ENCODE measurements at places on chromosomes 11 and 22. TPM values are rescaled to one million over a fixed set of nuclear protein-coding genes. Genes with fewer than 3 reads are reported as not detected.

DNA sequence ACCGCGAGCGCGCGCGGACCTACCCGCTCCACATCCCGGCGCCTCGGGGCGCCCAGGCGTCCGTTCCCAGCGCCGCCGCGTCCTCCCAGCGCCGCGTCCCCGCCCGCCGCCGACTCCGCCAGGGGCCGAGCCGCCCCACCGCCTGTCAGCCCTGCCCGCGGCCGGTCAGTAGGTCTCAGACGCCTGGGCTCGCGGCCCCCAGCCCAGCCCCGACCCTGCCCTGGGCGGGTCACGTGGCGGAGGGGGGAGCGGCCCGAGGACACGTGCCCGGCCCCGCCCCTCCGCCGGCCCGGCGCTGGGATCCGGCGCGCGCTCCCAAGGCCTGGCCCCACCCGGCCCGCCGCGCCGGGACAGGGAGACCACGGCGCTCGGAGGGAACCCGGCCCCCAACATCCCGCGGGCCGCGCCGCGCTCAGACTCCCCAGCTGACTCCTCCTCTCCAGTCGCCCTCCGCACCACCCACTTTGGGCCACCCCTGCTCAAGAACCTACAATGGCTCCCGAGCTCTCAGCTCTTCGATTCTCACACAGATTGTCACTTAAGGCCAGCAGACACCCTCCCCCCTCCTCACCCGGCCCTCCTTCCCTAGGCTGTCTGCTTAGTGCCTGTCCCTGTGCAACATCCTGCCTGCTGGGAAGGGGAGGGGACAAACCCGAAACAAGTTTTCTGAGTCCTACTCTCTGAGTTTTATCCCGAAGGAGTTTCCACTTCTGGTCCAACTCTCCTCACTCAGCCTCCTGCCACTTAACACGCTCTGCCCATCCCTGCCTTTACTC lies at the start of gene RAB3IL1:
TSS of gene RAB3IL1 (minus strand) at position 233 of the 776 bp plus-strand sequence. CDS start at position 34, 199 bp downstream.
- DNase-seq = peak; percentile 99

Gene UPK3A
- 0.41 TPM for total RNA-seq

DNA sequence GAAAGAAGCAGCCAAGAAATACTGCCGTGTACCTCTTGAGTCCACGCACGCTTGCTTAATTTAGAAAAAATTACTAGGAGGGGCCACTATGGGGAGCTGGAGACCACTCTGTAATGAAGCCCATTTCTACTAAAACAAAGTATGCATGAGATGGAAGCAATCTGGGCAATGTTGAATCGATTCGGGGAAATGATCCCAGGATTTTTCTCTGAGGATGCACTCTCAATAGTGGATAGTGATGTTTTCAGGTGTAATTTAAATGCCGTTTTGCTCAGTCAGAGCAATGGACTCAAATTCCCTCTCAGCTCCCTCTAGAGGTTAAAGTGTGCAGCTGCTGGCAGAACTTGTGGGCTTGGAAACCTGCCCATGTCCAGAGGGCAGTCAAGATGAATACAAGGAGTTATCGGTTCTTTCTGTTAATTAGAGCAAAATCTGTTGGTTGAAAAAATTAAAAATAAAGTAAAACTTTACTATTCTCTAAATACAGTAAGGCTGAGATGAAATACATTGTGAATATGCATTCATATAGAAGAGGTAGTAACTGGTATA lies 64.1 kb downstream of the ME3 start:
- DNase-seq = peak; percentile 33

DNA sequence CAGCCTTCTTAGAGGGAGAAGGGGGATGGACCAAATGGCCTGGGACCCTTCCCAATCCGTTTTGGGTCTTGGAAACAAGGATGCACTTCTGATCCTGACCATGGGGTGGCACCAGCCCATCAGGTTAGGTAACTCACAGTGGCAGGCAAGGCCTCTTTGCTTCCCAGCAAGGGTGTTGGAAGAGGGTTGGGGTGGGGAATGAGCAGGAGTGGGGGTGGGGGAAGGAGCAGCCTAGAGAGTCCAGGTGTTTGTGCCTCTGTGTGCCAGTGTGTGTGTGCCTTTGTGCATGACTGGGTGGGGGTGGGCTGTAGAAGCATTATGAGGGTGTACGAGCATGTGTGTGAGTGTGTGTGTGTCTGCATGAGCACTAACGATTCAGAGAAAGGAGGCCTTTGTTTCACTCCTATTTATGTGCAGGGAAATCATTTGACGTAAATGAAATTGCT lies 213.1 kb downstream of the INSC start:
- DNase-seq = peak; percentile 61

DNA sequence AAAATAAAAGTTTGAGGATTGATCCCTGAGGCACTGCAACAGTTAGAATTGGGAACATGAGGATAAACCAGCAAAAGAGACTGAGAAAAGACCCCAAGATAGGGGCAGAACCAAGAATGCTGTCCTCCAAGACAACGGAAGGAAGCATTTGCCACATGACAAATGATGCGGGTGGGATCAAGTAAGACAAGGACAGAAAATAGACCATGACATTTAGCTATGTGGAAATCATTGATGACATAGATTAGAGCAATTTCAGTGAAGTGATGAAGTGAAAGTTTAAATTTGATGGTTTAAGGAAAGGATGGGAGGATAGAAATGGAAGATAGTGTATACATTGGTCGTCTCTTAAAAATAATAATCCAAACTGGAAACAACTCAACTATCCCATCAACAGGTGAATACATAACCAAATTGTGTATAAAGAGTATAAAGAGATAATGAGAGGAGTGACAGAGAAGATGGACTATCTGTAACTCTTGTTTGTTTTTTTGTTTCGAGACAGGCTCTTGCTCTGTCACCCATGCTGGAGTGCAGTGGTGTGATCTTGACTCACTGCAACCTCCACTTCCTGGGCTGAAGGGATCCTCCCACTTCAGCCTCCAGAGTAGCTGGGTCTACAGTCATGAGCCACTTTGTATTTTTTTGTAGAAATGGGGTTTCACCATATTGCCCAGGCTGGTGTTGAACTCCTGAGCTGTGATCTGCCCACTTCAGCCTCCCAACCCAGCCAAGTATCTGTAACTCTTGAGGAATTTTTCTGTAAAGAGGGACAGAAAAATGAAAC lies 48.7 kb upstream of the FDX1 start:
- DNase-seq = no peak

- DNase-seq = no peak
Measured at GRCh38 chr11:71232364-71232763, 20.0 kb downstream of the SHANK2 start.

DNA sequence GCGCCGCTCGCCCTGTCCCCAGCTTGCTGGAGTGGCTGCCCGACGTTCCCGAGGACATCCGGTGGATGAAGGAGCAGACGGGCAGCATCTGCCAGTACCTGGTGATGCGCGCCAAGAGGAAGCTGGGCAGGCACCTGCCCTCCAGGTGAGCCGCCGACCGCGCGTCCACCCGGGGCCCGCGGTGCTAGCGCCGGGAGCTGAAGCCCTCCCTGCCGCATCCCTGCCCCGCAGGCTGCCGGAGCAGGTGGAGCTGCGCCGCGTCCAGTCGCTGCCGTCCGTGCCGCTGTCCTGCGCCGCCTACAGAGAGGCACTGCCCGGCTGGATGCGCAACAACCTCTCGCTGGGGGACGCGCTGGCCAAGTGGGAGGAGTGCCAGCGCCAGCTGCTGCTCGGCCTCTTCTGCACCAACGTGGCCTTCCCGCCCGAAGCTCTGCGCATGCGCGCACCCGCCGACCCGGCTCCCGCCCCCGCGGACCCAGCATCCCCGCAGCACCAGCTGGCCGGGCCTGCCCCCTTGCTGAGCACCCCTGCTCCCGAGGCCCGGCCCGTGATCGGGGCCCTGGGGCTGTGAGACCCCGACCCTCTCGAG lies 3.3 kb upstream of the CRACR2B start:
- DNase-seq = no peak

Gene KCNJ1
- total RNA-seq = 0.07 TPM

Gene PI4KA
- 28.5 TPM for total RNA-seq

DNA sequence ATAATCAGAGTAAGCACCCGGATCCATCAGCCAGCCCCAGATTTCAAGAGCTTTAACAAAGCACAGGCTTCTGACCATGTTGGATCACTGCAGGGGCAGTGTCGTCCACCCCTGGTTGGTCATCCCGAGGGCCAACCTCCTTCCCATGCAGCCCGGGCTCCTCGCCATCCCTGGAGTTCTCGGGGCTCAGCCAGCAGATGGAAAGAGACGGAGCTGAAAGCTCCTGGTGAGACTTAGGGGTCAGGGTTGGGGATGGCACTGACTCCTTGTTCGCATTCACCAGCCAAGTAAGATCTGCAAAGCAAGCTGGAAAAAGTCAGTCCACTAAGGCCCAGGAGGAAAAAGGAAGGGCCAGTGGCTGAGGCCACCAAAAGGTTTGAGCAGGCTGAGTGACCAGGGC lies 888.9 kb downstream of the BRD1 start:
- DNase-seq = no peak

- peak; percentile 23 for DNase-seq
Measured at GRCh38 chr11:100575860-100576717, 111.0 kb upstream of the ARHGAP42 start.

DNA sequence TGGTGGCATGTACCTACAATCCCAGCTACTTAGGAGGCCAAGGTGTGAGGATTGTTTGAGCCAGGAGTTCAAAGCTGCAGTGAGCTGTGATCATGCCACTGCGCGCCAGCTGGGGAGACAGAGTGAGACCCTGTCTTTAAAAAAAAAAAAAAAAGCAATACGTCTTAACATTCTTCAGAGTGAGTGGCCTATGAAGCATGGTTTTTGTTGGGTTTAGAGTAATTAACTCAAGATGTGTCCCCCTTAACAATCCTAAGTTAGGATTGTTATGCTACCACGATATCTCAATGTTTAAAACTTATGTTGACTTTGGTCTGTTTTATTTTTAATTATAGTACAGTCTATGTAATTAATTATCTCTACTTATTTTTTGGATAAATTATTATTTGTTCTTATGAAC lies 156.1 kb downstream of the HIPK3 start:
- DNase-seq = no peak

GRCh38 chr11:105857728-105858127 lies 164.3 kb downstream of the MSANTD4 start:
- no peak for DNase-seq

Gene FGF3
- total RNA-seq = 0.15 TPM

GRCh38 chr11:66150140-66150539 lies 80.1 kb downstream of the PACS1 start:
- DNase-seq = no peak

GRCh38 chr11:78576549-78577097 lies 2.0 kb upstream of the NARS2 start:
- no peak for DNase-seq

DNA sequence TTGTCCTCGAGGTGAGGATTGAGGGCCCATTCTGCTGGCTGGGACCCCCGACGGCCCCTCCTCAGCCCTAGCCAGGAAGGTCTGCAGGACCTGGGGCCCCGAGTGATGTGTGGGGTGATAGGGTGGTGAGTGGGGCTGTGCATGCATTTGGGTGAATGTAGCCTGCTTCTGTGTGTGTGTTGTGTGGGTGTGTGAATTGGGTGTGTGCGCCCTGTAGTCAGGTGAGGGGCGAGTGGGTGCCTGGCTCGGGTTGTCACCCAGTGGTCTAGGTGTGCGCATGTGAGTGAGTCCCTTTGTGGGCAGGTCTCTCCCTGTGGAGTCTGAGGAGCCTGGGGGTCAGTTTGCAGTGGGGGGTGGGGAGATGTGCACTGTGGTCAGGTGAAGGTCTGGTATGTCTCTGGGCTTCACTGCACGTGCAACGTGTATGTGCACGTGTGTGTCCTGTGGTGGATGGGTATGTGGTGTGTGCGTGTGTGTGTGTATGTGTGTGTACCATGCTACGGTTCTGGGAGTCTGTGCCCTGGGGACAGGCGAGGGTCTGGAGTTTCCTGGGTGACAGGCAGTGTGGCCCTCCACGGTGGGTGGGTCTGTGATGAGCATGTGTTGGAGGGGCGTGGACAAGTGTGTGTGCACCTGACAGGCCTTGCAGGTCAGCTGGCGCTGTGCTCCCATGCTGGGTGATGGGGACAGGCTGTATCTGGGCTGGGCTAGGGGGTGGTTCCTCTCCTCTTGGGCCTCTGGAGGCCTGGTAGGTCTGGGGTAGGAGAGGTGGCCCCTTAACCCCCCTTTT lies 1.0 kb downstream of the TMEM151A start:
- DNase-seq = peak; percentile 45

Gene C11orf91
- total RNA-seq = not detected

Gene F2
- 0.33 TPM for total RNA-seq

DNA sequence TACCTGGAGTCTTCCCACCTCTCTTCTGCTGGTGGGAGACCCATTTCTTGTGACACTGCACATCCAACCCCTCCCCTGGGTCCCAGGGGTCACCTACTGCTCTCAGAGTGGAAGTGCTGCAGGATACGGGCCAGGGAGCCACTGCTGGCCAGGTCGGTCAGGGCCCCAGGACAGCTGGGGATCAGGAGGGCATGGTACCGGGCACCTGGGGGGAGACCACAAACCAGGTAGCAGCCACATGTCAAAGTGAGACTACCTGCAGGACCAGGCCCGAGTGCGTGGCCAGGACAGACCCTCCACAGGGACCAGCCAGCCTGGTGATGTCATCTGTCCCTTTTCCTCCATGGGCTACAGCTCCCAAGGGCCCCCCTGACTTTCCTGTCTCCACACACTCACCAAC lies 3.9 kb downstream of the GATD1 start:
- no peak for DNase-seq

DNA sequence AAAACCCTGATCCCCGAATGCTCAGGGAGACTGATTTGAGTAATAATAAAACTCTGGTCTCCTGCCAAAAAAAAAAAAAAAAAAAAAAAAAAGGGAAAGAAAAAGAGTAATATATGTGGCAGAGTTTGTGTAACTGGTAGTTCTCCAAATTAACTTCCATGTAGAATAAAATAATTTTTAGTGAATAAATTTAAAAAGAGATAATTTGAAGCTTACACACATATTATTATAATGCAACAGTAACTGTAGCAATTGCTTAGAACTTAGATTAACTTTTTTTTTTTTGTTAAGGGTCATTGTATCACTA lies 11.0 kb upstream of the MRPL17 start:
- DNase-seq = no peak

Gene VPREB1
- total RNA-seq = not detected

Gene MYOD1
- not detected for total RNA-seq

DNA sequence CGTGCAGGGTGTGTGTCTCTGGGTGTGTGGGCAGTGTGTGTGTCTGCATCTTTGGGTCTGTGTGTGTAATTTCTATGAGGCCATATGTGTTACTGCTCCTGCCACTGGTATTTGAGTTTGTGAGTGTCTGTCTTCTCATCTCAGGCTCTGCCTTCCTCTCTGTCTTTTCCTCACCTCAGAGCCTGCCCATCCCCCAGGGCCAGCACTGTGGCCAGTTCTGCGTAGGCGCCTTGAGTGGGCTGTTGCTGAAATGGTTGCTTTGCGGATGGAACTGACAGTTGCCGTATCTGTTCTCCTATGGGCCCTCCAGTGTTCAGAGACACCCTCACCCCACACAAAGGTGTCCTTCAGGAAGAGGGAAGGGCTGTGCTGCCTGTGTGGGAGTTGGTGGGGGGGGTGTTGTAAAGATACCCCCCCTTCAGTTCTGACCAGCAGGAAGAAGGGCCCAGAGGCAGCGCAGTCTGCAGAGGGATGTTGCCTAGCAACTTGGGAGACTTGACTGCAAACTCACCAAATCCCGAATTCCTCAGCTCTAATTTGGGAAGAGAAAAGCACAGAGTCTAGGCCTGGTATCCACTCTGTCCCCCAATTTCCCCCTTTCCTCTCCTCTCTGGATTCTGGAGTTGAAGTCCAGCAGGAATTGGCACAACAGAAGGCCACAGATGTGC lies 2.0 kb upstream of the NRGN start:
- no peak for DNase-seq
